Caudate nucleus (tissue), 63 donors: ENCODE measurements at places on chromosomes 13 and 19.

- DNase-seq, result no peak
These were observed 79.2 kb downstream of the TBC1D4 start for GRCh38 chr13:75402787-75403186.

GRCh38 chr13:43905435-43906031 is 25.8 kb downstream of the LACC1 start:
- DNase-seq, result no peak

GRCh38 chr13:87331178-87331577 is 340.0 kb upstream of the SLITRK5 start:
- no peak for DNase-seq

DNA sequence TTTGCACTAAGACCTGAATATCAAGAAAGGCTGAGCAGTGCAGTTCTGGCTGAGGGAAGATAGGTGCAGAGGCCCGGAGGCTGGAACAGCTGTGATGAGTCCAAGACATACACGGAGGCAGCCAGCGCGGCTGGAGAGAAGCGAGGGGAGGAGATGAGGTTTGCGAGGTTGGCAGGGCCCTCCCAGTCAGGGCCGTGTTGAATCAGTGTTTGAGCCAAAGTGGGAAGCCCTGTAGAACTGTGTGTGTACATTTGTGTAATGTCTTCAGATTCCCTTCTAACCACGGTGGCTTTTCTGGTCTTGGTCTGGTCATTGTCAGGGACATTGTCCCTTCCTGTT is 34.9 kb downstream of the PAK4 start:
- DNase-seq, result no peak

DNA sequence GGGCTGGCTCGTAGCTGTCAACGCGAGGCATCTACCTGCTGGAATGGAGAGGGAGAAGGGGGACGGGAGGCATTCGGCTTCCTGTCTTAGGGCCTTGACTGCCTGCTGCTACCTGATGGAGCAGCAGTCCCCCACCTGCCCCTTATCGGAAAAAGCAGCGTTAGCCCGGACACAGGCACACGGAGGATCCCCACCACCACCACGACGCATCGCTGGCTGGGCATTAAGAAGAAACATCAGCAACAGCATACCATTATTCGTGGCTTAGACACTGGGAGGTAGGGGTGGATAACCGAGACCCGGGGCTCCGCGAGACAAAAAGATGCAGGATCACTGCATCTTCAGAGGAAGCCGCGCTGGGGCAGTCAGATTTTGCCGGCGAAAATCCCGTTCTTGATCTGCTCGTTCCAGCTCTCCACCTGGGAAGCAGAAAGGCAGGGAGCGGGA is 1.1 kb downstream of the COX6B2 start:
- no peak for DNase-seq

DNA sequence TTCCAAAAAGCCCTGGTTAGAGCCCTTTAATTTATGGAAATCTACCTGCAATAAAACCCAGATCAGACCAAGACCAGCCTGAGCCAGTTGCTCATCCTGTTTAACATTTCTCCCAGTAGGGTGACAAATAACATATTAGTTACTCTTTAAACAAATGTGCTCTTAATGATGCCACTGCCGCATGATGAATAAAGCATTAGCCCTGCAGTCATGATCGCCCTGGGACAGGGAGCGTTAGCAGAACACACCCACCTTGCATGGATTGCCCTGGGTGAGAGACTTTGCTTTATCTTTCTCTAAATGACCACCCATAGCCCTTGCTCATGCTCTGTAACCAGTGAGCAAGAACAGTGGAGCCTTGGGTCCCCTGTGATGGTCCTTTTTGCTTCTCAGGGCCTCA is 362.4 kb downstream of the ENOX1 start:
- no peak for DNase-seq
